ENCODE measurements at places on chromosomes 6 and 20.

- DNase-seq = no peak
These were observed 59.7 kb upstream of the PHACTR1 start for GRCh38 chr6:12656906-12657305.

GRCh38 chr6:126672649-126673048 lies 332.7 kb downstream of the CENPW start:
- no peak for DNase-seq

DNA sequence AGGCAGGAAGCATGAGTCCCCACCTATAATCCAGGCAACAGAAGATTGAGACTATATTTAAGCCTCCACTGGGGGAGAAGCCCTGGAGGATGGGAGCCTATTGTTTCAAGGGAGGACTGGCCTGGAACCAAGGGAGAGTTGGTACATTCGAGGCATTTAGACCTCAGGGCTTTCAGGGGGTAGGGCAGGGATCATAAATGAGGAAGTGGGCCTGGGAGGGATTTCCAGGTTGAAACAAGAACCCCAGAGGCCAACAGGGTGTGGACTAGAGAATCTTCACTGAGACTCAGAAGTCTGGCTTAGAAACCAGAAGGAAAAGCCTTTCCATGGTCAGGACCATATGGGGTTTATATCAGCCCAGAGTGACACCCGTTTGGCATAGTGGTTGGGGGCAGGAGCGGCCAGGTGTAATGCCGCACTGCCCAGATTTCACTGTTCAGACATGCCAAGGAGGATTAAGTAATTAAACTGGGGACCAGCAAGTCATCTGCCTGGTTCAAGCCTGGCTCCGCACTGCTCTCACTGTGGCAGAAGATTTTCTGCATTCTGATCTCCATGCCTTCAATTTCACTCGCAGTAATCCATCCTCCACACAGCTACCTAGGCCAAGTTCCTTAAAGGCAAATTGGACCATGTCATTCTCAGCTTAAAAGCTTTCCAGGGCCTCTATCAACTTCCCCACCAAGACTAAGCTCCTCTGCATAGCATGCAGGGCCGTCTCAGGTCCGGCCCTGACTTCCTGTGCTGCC lies 17.8 kb downstream of the LRFN2 start:
- no peak for DNase-seq

DNA sequence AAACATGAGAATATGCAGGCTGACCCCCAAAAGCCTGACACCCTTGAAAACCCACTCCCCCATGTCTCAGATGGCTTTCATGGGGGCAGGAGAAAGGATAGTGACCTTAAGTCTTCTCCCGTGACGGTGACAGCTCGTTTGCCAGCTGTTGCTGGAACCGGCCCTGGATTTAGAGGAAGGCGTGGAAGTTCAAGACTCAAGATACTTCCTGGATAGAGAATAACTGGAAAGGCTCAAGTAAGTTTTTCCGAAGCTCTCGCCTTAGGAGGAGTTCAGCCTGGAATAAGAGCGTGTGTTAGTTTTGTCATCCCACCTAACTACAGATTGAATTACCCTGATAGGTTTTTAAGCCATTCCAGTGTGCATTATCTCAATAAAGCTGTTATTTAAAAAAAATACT lies 11.6 kb upstream of the MTG2 start:
- DNase-seq = no peak

DNA sequence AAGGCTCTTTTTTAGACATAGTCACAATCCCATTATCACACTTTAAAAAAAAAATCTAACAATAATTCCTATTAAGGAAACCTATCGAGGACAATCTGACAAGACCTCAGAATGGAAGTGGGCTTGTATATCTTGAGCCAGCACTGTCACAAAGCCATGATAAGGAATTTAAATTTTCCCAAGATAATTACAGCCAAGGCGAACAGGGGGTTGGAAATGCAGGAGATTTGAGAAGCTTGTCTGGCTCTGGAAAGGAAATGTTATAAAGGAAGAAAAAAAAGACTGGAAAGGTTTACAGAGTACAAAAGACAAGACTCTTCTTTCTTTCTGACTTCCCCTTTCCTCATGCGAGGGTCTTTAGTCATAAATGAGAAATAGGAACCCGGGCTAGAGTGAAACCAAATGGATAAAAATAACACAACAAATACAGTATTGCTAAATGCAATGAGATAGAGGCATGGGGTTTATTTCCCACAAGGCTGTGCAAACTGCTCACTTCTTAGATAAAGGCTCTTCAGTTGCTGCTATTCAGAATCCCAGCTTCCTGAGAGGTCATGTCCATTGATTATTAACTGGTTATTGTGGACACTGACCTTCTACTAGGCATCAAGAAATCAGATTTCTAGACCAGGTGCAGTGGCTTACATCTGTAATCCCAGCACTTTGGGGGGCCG lies 13.4 kb upstream of the GHRH start:
- DNase-seq = no peak

- DNase-seq = no peak
These were observed 636.3 kb downstream of the PTPRT start for GRCh38 chr20:42553374-42553773.

Data from right forelimb (tissue), 1 donor.